ENCODE measurements at places on chromosomes 16 and 17. TPM values are rescaled to one million over a fixed set of nuclear protein-coding genes. Genes with fewer than 3 reads are reported as not detected.

- ATAC-seq, result peak; percentile 91
Observed at GRCh38 chr17:75855310-75856061, at the start of gene WBP2. TSS of gene WBP2 (minus strand) at chr17:75855335. CDS start at chr17:75855297, 38 bp downstream.

- ATAC-seq, result no peak
Observed at GRCh38 chr17:44071772-44072171, 1.2 kb downstream of the G6PC3 start.

GRCh38 chr17:69064476-69064875 is 3.7 kb upstream of the ABCA9 start:
- no peak for ATAC-seq

GRCh38 chr17:77191244-77191643 is 50.5 kb downstream of the SEC14L1 start:
- no peak for ATAC-seq

Gene FAHD1
- 19.3 TPM for total RNA-seq

- no peak for ATAC-seq
Observed at GRCh38 chr16:56108724-56109123, 82.6 kb upstream of the GNAO1 start.

Gene GPRC5C
- total RNA-seq, result 5.0 TPM

GRCh38 chr16:1770328-1771187 is 785 bp downstream of the NME3 start:
- ATAC-seq, result peak; percentile 38

- ATAC-seq, result no peak
Observed at GRCh38 chr17:29039764-29040598, 3.0 kb upstream of the PIPOX start.

- no peak for ATAC-seq
Observed at GRCh38 chr16:83706394-83706793, 101.4 kb upstream of the HSBP1 start.

GRCh38 chr16:31529108-31529936 is 1.6 kb downstream of the AHSP start:
- ATAC-seq, result no peak

DNA sequence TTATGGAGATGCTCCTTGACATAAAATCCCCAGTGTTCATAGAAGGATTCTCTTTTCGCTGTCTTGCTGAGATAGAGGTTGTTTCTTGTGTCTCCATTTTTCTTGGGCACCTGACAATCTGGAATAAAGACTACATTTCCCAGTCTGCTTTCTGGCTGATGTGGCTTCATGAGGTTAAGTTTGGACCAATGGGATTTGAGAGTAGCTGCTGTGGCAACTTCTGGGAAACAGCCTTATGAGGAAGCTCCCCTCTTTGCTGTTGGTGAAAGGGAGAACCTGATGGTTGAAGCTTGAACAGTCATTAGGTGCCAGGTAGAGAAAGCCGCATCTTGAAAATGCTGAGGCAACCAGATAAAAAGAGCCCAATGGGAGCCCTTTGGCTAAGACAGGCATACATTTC is 24.4 kb downstream of the HS3ST4 start:
- no peak for ATAC-seq

Gene GPR142
- not detected for total RNA-seq

DNA sequence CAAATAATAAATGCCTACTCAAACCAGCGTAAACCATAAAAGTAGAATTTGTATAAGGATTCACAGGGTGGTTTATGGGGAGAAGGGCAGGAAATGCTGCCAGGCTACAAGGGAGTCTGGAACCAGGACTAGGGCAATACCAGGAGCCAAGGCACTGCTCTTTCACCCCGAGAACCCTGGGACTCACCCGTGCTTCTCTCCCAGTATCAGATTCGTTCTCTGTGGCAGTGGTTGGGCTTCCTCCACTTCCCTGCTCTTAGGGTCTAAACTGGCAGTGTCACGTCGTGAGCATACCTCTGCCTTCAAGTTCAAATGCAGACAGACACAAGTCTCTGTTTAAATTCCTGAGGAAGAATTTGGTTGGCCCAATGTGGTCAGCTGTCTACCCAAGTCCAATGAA is 49.3 kb downstream of the PRKCA start:
- no peak for ATAC-seq

DNA sequence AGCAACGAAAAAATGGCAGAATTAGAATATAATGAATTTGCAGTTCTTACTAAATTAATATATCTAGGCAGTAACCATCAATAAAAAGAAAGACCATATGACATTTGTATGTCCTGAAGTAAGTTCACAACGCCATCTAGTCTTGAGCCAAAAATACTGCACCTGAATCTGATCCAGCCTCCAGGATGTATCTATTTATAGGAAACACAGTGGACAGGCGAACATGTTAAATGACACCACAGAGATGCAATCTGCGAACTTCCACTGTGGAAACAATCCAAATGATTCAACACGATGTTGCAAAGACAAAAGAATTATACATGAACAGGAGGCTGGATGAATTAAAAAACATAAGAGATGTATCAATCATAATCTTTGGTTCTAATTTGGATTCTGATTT is 197.6 kb downstream of the CDH13 start:
- no peak for ATAC-seq

- ATAC-seq, result no peak
Observed at GRCh38 chr17:9702914-9703780, 57.8 kb downstream of the USP43 start.

Gene KRT14
- not detected for total RNA-seq

Gene MAP2K6
- total RNA-seq, result 3.9 TPM

DNA sequence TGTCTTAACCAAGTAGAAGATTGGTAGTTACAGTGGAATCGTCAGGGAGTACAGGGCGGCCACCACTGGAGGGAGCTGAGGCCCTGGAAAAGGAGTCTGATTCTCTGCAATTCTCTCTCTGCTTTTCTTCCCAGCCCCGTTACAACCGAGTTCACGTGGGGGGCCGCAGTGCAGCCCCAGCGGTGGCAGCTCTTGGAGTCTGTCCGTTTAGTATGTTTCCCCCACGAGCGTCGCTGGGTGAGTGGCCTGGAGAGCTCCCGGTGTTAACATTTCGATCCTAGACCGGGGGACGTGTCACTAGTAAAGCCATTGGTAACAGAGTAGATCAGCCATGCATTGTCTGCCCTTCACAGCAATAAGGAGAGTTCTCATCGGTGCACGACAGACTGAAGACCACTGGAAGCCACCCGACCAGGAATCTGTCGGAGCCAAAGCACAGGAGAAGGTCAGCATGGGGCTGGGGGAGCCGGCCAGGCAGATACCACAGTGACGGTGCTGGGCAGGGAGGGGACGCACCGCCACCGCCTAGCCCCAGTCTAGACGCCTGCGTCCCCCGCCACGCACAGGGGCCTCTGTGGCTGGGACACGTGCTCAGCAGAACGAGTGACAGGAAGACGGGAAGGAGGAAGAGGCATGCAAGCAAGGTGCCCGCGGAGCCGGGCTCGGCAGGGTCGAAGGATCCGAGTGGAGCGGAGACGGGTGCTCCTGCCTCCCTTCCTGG is 15.7 kb downstream of the SLC16A3 start:
- ATAC-seq, result no peak

- ATAC-seq, result no peak
Observed at GRCh38 chr17:66602659-66603384, 232.1 kb upstream of the CACNG5 start.

- ATAC-seq, result no peak
Observed at GRCh38 chr17:69402052-69402451, 12.4 kb upstream of the MAP2K6 start.

DNA sequence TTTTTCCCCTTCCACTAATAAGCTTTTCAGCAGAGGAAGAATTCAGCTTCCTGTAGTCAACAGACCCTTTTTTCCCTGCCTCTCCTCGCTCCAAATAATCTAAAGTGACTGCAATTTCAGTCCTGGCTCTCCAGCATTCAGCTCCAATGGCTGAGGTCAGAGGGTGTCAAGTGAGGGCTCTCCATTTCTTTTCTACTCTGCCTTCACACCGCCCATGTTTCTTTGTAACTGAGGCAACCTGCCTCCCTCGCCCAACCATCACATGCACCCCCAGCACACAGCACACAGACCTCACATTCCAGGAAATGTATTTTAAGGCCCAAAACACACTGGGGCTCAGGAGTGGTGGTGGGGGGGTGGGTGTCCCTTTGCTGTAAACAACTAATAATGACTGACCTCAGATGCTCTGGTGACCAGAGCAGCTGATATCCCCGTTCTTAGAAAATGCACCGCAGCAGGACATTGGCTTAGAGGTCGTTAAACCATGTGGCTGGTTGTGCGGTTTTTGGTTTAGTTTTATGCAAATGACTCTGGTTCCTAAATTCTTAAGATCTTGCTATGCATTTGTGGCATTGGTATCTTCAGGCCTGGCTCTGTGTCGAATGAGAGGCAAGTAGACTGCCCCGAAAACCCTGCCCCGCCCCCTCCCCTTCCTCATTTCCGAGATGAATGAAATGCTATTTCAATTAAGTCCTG is 203.6 kb downstream of the ZFHX3 start:
- no peak for ATAC-seq

DNA sequence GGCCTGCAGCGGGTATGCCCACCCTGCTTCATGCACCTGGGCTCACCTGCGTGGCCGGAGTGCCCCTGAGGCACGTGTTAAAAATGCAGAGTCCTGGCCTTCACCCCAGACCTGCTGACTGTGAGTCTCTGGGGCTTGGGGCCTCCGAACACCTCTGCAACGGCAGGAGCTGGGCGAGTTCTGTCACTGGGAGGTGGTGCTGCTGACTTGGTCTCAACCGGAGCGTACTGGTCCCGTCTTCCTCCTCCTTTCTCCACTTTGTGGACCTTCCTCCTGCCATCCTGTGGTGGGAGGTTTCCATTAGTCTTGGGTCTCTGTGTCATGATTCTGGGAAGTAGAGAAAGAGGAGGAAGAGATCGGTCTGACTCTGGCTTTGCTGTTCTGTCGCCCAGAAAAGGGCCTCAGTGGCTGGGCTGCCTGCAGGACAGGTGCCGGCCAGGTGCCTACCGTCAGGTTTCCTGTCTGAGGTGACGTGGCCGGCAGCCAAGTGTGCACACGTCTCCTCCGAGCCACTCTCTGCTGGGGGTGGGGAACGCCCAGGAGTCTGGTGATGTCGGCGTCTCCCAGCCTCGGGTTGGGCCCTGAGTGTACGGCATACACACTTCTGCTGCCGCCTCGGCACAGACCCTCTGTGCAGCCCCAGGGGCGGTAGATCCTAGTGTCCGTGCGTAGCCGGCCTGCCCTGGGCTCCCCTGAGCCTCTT is 6.9 kb downstream of the TSC2 start:
- ATAC-seq, result no peak

Gene C17orf107
- 3.4 TPM for total RNA-seq

GRCh38 chr17:60819447-60820130 is 141.9 kb downstream of the BCAS3 start:
- no peak for ATAC-seq

Gene ZG16B
- total RNA-seq, result 5.7 TPM

Gene CDT1
- 141 TPM for total RNA-seq

- no peak for ATAC-seq
Observed at GRCh38 chr17:4742629-4743028, 2.9 kb upstream of the CXCL16 start.

Gene TMEM256
- 69.7 TPM for total RNA-seq

GRCh38 chr17:4152471-4152870 is 9.5 kb downstream of the CYB5D2 start:
- no peak for ATAC-seq

Gene TSR3
- 36.7 TPM for total RNA-seq

Gene GP1BA
- not detected for total RNA-seq

DNA sequence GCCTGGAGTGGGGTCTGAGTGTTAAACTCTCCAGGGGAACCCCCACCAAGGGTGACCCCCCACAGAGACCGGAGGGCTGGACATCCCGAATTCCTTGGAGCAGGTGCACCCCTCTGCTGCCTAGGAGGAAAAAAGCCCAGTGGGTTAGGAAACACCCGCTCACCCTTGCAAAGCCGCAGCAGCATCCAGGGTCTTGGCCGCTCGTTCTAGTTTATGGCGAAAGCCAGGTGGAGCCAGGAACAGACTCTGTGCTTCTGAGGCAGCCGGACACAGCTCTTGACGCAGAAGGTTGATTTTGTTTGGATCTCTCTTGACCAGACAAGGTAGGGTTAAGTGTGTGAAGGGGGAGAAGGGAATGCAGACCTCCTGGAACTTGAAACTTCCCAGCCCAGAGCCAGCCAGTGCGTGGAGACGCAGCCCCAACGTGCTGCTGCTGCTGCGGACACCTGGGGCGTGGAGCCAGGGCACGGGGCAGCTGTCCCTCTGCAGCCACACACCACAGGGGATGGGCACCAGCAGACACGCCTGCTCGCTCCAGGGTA is 154.5 kb downstream of the LAT start:
- no peak for ATAC-seq

Gene PRSS36
- 1.1 TPM for total RNA-seq

DNA sequence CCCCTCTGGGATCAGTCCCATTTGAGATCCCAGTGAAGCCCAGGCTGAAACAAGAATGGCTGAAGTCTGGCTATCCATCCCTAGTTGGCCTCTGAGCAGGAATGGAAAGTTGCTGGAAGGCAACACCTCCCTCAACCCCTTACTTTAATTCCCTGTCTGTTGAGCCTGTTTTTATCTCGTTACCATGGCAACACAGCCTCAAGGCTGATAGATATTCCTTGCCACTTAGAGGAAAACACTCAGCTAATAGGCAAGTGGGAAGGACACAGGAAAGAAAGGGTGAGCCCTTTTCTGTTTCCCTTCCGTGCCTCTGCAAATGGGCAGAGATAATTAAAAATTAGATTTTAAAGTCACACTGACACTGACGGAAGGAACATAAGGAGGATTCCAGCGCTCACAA is 75.5 kb upstream of the CLEC3A start:
- no peak for ATAC-seq

DNA sequence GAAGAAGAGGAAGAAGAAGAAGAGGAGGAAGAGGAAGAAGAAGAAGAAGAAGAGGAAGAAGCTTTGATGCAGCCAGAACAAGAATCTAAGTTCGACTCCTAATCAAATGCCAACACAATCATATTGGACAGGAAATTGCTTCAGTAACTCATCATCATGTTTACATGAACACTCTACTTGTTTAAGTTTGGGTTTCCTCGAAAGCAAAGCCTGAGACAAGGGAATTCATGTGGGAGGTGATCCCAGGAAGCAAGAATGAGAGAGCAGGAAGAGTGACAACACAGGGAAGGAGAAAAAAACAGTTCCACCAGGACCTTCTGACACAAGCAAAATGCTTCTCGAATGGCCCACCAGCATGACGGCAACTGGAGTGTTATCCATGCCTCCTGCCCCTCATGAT is 279.0 kb downstream of the PMP22 start:
- ATAC-seq, result no peak

DNA sequence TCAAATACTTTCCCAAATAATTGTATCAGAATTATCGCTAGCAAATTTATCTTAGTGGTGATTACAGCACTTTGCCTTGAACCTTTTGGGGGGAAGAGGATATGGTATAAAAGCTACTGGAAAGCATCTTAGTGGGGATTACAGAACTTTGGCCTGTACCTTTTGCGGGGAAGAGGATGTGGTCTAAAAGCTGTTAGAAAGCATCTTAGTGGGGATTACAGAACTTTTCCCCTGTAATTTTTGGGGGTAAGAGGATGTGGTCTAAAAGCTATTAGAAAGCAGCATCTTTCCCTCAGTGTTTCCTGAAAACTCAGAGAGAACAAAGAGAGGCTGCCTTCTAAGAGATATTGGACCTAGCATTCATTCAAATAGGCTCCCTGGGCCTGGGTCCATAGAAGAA is 4.1 kb downstream of the SLFN12 start:
- ATAC-seq, result no peak

Gene USP43
- total RNA-seq, result 0.87 TPM
